ENCODE measurements at places on chromosomes 2 and 18.

- DNase-seq = no peak
These were observed 6.7 kb downstream of the PPP3R1 start for GRCh38 chr2:68245672-68246071.

- no peak for DNase-seq
These were observed 202.5 kb upstream of the SESTD1 start for GRCh38 chr2:179467111-179467510.

- no peak for DNase-seq
These were observed 13.4 kb upstream of the EVA1A start for GRCh38 chr2:75574106-75574505.

GRCh38 chr2:64317707-64318475, 136.1 kb upstream of the LGALSL start:
- no peak for DNase-seq

DNA sequence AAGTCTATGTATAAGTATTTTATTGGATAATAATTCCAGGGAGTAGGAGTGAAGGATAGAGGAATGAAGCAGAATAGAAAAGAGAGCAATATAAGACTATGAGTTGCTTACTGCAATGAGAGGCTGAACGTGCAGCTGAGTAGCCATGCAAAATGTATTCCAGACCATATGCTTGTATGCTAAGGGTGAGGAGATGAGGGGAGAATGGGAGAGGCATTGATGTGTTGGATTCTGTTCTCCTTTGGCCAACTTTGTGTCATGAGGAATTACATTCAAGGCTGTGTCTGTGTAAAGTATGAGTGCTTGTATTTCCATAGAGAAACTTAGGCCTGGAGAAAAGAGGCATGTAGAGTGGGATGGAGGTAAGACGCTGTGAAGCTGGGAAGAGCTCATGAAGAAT, 301.8 kb downstream of the ARL6IP6 start:
- no peak for DNase-seq

DNA sequence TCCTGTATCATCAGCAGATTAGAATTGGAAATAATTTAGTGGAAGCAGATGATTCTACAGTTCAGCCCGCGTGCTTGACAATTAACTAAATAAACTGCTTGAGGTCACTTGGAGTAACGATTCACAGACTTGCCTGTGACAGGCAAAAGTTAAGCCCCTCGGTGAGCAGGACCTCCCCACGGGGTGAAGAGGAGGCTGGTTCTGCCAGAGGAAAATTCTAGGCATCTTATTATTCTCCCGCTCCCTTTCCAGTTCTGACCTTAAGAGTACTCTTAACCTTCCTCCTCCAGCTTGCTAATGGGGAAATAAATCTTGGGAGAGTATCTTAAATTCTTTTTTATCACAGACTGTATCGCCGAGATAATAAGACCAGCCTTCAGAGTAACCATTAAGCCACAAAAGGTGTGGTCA, 169.7 kb upstream of the SMAD2 start:
- no peak for DNase-seq

GRCh38 chr2:74474899-74475298, 2.4 kb upstream of the MRPL53 start:
- no peak for DNase-seq

GRCh38 chr2:151959238-151959637, 131.0 kb upstream of the ARL5A start:
- DNase-seq = no peak

- no peak for DNase-seq
These were observed 25.0 kb downstream of the MPPE1 start for GRCh38 chr18:11883153-11883552.
